Foreskin keratinocyte (primary cell): ENCODE measurements at places on chromosomes 16 and 17.

DNA sequence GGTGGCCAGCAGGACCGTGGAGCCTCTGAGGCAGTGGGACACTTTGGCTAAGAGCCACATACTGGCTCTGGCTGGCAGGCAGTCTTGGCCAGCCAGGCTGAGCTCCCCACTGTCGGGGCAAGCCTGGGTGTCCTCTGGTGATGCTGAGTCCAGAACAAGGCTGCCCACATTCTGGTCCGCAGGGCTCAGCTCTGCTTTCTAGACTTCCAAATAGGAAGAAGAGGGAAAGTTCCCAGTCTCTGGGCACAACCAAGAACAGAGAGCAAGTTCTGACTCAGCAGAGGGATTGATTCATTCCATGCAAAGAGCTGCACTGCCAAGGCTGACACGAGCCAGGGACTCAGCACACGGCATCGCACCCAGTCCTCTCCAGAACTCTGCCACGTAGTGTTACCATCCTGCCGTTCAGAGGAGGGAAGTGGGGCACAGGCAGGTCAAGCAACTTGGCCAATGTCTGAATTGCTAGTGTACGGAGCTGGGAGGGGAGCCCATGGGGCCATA is 58.9 kb downstream of the NOS2 start:
- DNase-seq: peak; percentile 19

DNA sequence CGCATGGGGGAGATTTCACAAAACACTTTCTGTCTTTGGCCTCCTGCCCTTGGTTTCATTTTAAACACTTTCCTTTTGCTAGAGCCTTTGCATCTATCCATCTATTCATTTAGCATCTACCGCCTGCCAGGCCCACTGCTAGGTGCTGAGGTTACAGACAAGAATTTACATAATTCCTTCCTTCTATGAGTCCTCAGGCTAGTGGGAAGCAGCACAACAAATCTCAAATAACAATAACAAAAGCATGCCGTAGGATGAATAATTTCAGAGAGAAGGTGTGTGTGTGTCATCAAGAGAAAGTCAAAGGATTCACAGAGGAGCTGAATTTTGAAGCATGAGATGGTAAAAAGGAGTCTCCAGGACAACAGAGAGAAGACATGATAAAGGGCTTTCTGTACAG is 6.1 kb upstream of the SLC46A1 start:
- DNase-seq: peak; percentile 67

GRCh38 chr17:75683583-75683982 is 16.4 kb downstream of the SAP30BP start:
- no peak for DNase-seq

DNA sequence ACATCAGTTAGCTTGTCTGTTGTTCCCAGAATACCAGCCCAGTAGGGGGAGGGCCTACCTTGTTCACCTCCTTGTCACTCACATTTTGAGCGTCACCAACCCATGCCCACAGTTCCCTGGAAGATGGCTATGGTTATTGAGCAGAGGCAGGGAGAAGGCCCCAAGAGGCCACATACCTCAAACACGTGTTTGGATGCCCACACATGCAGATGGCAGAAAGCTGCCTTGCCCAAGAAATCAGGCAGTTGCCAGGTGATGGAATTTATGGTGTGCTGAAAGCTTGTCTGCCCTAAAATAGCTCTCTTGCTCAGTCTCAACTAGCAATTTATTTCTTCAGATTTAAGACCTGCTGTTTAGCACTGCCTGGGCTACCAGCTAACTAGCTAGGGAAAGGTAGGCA is 16.5 kb upstream of the CMTM4 start:
- DNase-seq: no peak

DNA sequence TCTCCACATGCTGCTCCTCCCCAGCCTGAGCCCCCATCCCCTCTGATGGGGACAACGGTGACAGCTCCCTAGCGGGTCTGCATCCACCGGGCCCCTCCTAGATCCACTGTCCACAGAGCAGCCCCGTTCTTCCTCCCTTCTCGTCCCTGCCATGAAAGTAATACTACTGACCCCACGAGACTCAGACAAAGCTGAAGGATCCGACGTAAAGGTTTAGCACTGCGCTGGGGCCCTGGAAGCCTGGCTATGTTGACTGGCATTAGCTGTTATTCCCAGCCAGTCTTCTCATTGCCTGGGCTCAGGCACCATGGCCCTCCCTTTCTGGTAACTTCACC is 30.7 kb downstream of the VAC14 start:
- no peak for DNase-seq

DNA sequence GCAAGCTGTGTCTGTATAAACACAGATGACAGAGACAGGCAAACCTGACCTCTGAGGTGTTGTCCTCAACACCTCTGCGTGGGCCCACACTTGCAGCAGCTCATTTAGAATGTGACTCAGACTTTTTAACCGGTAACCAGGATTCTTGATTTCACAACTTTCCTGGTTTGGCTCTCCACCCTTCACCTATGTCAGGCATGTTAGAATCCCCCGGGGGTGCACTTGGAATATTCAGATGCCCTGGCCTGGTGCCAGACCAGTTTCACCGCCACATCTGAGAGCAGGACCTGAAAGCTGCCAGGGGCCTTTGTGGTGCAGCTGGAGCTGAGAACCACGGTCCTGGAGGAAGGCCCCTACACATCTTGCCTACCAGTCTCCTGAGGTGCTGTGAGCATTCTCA is 4.8 kb downstream of the DHODH start:
- peak; percentile 66 for DNase-seq

- no peak for DNase-seq
These were observed 1.6 kb downstream of the CISD3 start for GRCh38 chr17:38731526-38732294.

DNA sequence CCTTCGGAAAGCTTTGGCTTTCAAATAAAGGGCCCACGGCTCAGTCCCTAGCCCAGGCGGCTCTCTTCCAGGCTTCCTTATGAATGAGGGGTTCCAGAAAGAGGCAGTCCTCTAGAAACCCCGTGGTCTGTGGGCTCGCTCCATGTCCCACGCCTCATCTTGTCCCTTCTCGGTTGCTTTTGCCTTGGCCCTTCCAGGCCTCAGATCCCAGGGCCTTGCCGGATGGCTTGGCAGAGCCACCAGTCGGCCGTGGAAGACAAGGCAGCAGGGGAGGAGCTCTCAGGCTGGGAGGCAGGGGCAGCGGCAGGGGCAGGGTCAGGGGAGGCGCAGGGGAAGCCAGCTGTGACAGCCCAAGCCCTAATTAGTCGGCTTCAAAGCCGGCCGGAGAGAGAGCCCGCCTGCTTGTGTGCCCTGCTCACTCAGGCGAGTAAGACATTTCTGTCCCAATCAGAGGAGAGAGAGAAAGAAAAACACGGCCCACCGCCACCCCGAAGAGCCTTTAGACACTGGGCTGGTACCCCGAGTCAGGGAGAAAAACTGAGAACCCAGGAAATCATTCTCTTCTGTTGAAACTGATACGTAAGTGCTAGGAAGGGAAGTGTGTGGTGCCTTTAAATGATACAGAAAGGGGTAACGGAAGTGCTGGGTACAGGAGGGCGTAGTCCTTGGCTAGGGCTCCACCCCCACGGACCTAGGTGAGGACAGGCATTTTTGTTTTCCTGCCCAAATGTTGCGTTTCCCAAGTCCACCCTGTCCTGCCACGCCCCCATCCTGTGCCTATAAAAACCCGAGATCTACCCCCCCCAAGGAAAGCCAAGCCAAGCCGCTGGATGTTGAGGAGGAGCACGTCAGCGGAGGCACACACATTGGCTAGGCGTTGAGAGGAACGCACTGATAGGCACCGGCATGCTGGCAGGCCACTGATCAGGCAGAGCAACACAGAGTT is 27.8 kb upstream of the MEIOC start:
- DNase-seq: no peak

GRCh38 chr16:22123759-22124490 is 31.6 kb downstream of the VWA3A start:
- no peak for DNase-seq

- no peak for DNase-seq
These were observed 2.7 kb downstream of the NLRP1 start for GRCh38 chr17:5581655-5582054.

GRCh38 chr17:14011036-14011692 is 58.1 kb upstream of the COX10 start:
- no peak for DNase-seq

- no peak for DNase-seq
These were observed 6.7 kb downstream of the NUPR1 start for GRCh38 chr16:28531777-28532744.

- DNase-seq: no peak
These were observed 12.4 kb downstream of the CSF3 start for GRCh38 chr17:40027614-40028012.

GRCh38 chr17:72152387-72152929 is 31.6 kb downstream of the SOX9 start:
- no peak for DNase-seq

GRCh38 chr17:17044846-17045561 is 2.7 kb downstream of the MPRIP start:
- DNase-seq: no peak

GRCh38 chr17:35768797-35769196 is 8.1 kb downstream of the C17orf50 start:
- no peak for DNase-seq

DNA sequence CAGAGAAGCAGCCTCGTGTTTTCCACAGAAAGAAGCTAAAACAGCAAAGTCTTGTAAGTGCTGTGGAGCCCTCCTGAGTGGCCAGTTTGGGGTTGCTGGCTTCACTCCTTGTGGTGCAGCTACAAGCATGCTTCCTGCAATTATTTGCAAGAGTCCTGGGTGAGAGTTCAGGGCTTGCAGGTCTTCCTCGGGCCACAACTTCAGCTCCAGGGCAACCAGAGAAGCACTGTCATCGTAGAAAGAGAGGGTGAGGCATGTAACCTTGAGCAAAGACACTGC is 37.9 kb downstream of the SHISA6 start:
- no peak for DNase-seq

DNA sequence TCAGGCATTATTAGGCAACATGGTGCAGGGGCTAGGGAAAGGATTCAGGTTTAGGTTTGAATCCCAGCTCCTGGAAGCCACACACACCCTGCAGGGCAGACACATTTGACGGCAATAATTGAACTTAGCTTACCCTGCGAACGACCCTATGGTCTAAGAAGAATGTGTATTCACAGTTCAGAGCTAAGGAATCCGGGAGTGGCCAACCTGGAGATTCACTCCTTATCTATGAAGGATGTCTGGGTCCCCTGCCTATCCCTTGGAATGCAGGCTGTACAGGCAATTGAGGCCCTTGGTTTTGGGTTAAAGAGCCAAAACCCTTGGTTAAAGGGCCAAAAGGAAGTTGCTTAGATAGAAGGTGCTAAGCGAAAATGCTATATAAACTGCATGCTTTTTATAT is 2.9 kb upstream of the SYT17 start:
- no peak for DNase-seq

GRCh38 chr16:72996291-72997062 is 51.5 kb downstream of the ZFHX3 start:
- no peak for DNase-seq

DNA sequence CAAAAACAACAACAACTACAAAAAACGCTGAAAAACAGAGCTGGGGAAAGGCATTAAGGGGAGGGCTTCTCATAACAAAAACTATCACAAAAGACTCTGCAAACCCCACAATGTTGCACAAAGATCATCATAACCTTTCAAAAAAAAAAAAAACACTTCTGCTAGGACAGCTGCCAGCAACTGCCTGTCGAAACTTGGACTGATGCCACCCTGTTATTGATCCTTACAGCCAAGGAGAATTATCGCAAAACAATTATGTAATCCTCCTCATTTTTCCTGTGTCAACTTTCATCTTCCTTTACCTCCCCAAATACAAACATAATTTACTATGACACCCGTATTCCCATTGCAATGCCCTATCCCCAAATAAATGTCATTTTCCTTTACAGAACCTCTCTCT is 9.3 kb downstream of the CCDC40 start:
- no peak for DNase-seq

GRCh38 chr17:71286625-71287024 is 834.2 kb upstream of the SOX9 start:
- no peak for DNase-seq

DNA sequence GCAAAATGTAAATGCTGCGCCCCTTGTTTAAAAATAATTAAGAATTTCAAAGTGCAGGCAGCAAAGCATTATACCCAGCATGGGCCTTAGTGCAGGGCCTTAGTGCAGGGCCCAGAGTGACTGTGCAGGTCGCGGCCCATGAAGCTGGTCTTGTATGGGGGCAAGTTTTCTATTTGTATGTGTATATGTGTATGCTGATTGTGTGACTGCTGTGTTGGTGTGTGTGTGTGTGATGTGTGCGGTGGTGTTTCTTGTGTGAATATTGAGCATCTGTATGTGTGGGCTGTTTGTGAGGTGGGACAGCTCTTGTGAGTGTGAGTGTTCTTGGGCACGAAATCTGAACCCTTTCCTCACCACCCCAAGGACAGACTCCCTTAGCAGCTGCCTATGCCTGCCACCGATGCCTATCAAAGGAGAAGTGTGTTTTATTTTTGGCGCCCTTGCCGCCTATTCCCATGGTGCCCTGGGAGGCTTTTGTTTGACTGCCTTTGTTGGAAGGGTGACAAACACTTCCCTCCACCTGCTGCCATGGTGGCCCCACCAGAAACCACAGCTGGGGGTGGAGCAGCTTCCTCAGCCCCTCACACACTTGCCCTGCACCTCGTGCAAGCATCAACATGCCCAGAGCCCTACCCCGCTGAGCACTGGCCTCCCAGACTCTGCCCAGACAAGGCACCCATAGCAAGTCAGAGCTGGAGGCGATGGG is 18.0 kb downstream of the CCR7 start:
- DNase-seq: peak; percentile 94

DNA sequence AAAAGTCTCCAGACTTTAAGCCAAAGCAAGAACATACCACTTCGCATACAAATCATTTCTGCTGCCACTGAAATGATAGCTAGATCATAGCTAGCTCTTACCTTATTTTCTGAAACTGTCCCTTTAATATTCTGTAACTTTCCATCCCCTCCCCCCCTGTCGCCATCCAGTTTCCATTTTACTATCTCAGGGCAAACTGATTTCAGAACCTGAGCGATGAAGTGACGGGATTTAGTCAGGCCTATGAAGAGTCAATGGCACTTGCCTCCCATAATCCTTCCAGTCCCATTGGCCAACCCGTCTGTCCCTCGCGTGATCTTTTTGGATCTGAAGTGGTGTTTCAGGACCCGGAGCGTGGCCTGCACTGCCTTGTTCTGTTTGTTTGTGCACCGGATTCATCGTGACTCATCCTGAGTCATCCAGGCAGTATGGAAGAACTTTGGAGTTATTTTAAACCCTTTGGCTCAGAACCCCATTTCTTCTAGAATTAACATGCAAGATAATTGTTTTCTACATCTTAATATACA is 199.8 kb upstream of the CHMP6 start:
- peak; percentile 81 for DNase-seq

- peak; percentile 99 for DNase-seq
These were observed 108.4 kb downstream of the OR1D5 start for GRCh38 chr17:2954898-2955445.

- DNase-seq: no peak
These were observed 611 bp downstream of the RRAD start for GRCh38 chr16:66924527-66925321.

DNA sequence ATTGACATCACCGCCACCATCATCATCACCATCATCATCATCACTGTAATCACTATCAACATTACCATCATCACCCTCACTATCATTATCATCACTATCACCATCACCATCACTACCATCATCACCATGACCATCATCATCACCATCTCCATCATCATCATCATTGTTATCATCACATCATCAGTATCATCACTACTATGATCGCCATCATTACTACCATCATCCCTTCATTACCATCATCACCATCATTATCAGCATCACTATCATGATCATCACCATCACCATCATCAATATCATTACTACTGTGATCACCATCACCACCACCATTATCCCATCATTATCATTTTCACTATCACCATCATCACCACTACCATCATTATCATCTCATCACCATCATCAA is 368.3 kb downstream of the SEC14L1 start:
- DNase-seq: no peak

- DNase-seq: no peak
These were observed 234.6 kb downstream of the MSI2 start for GRCh38 chr17:57490890-57491289.
